Astrocyte (in vitro differentiated cells and primary cell): ENCODE measurements at places on chromosomes 13 and 19.

DNA sequence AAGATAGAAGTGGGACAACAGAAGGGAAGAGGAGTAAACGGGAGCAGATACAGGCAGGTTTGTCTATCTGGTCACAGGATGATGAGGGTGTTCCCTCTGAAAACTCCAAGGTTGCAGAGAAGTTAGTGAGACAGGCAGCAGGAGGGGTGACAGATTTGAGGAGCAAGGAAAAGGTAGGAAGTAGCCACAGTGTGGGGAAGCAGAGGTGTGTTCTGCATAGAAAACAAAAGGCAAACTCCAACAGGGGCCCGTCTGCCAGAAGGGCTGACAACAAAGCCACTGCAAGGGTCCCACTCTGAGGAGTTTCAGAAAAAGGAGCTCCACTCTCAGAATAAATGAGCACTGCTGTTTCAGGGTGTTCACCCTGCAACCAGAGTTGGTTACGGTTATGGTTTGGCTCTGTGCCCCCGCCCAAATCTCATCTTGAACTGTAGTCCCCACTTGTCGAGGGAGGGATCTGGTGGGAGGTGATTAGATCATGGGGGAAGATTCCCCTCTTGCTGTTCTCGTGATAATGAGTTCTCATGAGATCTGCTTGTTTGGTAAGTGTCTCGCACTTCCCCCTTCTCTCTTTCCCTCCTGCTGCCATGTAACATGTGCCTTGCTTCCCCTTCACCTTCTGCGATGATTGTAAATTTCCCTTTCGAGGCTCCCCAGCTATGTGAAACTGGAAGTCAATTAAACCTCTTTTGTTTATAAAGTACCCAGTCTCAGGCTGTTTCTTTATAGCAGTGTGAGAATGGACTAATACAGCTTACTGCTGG, 32.1 kb downstream of the SMAD9 start:
- DNase-seq = no peak

DNA sequence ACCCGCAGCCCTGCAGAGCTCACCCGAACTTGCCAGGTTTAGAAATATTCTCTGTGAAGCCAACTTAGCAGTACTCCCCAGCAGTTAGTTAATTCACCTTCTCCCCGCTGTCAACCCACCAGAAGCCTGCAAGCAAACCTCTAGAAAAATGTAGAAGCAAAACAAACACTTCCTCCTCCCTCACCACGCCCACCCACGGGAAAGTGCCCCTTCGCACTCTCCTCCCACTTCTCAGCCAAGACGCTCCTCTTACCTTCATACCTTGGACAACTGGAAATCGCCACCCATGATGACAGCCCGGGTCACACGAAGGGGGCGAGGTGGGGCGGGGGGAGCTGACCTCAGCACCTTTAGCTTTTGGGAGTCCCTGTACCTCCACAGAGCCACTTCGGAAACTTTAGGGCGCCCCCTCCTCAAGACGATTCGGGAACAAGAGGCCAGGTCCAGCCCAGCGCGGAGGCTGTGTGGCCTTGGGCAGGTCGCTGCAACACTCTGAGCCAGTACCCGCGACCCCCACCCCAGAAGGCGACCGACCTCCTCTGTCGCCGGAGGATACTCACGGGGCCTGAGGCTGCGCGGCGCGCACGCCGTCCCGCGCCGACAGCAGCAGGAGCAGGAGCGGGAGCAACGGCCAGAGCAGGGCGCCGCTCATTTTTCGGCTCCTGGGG, 485 bp downstream of the CPAMD8 start:
- DNase-seq = no peak

- DNase-seq = no peak
These were observed 30.7 kb downstream of the C1QTNF9 start for GRCh38 chr13:24339937-24340607.

- peak; percentile 17 for DNase-seq
These were observed at the start of gene RGS9BP for GRCh38 chr19:32675720-32676185. RGS9BP (plus strand) TSS chr19:32675848; CDS start chr19:32676264, 416 bp downstream.

- DNase-seq = peak; percentile 59
These were observed 27.3 kb downstream of the SHISA2 start for GRCh38 chr13:26024558-26024957.

DNA sequence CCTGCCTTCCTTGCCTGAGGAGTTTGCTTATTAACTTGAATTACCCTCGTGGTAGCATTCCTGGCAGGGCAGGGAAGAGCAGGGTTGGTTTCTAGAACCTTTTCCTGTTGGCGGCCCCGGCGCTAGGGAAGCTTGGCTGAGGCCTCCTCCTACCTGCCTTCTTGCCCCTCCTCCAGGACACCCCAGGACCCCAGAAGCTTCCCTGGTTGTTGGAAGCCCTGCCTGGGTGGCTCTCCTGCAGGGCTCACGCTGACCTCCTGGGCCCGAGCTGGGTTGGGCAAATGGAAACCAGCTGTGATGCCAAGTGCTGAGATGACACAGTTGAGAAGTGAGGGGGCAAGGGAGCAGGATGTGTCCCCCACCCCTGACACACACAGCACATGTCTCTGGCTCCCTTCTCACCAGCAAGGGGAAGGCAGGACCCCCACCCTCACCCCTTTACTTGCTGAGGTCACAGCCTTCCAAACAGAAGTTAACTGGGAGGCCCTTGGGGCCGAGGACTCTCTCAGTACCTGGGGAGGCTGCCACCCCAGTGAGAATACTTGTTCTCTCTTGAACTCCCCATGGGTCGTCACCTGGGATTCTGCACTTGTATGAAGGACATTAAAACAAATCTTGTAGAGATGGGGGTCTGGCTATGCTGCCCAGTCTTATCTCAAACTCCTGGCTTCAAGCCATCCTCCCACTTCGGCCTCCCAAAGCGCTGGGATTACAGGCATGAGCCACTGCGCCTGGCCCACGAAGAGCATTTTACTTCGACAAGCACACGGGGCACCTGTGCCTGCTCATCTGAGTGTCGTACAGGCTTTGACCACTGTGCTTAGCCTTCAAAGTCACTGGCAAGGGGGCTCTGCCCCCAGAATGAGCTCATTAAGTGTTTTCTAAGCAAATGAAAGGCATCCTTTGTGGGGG, 10.5 kb downstream of the CEBPA start:
- DNase-seq = no peak

GRCh38 chr19:9700229-9700981, 25.5 kb upstream of the ZNF562 start:
- DNase-seq = no peak

GRCh38 chr13:44989941-44990340, 603 bp downstream of the GPALPP1 start:
- no peak for DNase-seq

- DNase-seq = peak; percentile 71
These were observed 161.4 kb downstream of the EFNB2 start for GRCh38 chr13:106373989-106374572.

DNA sequence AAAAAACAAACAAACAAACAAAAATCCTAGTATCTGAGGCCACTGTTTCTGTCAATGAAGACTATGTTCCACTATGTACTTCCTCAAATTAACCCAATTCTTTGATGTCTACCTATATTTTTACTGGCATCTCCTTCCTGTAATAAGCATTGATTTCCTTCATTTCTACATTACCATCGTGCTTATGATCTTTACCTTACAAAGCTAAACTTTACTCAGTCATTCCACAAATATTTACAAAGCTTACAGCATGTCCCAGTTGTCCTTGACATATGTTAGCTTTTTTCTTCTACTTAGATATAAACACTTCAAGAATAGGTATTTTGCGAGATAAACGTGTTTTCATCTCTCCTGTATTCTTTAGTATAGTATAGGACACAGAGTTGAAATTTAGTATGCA, 1090.9 kb downstream of the PCDH9 start:
- no peak for DNase-seq
